ENCODE measurements at places on chromosomes 12 and 14.

GRCh38 chr12:123591702-123592481 is 7.5 kb downstream of the TMED2 start:
- no peak for DNase-seq

GRCh38 chr12:47007048-47007447 is 72.4 kb upstream of the PCED1B start:
- no peak for DNase-seq

- DNase-seq: peak; percentile 87
Measured at GRCh38 chr14:75295491-75296345, 17.1 kb downstream of the FOS start.

- DNase-seq: no peak
Measured at GRCh38 chr14:53621433-53621832, 335.2 kb downstream of the BMP4 start.

- no peak for DNase-seq
Measured at GRCh38 chr14:61466905-61467280, 145.5 kb downstream of the PRKCH start.

DNA sequence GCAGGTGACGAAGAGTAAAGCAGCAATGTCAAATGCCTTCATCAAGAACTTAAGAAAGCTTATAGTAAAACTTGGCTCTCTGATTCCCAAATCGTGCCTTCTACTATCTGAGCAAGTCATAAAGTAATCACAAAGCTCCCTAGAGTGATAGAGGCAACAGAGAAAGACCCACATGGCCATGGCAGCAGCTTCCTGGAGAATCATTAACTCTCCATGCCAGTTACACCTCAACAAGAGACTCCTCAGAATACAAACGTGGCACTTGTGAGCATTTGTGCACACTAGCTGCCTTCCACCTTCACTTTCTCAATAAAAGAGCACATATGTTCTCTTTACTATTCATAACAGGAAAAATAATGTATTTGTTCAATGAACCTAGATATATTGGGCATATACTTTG is 48.0 kb downstream of the PLCZ1 start:
- no peak for DNase-seq

DNA sequence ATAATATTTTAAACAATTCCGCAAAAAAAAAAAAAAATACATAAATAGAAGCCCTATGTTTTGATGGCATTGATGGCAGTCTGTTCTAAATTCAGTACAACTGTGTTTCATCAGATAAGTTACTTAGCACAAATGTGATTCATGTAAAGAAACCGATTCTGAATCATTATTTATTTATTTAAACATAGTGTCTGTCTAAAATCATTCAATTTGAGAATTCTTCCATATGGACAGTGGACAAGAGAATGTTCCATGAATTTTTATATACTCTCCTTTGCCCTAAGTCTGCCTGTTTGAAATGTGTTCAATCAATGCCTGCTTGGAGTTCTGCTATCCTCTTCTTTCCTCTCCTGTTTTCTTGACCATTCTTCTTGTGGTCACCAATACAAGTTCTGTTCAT is 126.5 kb downstream of the PDE3A start:
- DNase-seq: no peak

GRCh38 chr12:58931518-58931917 is 11.2 kb upstream of the LRIG3 start:
- no peak for DNase-seq

GRCh38 chr12:109879351-109880042 is 844 bp downstream of the GLTP start:
- peak; percentile 17 for DNase-seq

DNA sequence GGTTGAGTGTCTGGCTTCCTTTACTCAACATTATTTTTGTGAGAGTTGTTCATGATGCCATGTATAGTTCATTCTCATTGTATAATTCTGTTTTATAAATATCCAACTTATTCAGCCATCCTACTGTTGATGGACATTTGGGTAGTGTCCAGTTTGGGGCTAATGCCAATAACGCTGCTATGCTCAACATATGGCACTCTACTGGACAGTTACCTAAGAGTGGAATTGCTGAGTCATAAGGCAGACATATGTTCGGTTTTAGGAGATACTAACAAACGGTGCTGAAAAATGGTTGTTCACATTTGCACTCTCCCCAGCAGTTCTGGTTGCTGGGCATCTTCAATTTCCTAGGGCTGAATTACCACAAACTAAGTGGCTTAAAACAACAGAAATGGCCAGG is 28.7 kb upstream of the P2RX4 start:
- no peak for DNase-seq

- peak; percentile 55 for DNase-seq
Measured at GRCh38 chr14:22112004-22112403, 438.4 kb upstream of the OR4E1 start.

GRCh38 chr12:117980616-117981015 is 11.8 kb upstream of the KSR2 start:
- DNase-seq: no peak

GRCh38 chr12:51632623-51633022 is 41.6 kb downstream of the SCN8A start:
- no peak for DNase-seq

GRCh38 chr12:104712477-104712876 is 245.6 kb downstream of the SLC41A2 start:
- DNase-seq: no peak

GRCh38 chr12:40684986-40685385 is 7.3 kb upstream of the CNTN1 start:
- DNase-seq: no peak

DNA sequence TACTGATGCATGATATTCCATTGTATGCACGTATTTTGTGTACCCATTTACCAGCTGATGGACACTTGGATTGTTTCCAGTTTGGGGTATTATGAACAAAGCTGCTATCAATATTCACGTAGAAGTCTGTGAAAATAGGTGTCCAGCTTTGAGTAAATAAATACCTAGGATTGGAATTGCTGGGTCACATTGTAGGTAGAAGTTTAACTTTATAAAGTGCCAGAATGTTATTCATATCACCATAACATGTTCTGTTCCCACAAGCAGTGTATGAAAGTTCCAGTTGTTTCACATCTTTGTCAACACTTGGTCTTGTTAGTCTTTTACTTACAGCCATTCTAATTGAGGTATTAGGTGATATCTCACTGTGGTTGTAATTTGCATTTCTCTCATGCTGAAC is 108.0 kb upstream of the METAP2 start:
- no peak for DNase-seq

- DNase-seq: no peak
Measured at GRCh38 chr12:114638790-114639435, 45.1 kb downstream of the TBX3 start.

DNA sequence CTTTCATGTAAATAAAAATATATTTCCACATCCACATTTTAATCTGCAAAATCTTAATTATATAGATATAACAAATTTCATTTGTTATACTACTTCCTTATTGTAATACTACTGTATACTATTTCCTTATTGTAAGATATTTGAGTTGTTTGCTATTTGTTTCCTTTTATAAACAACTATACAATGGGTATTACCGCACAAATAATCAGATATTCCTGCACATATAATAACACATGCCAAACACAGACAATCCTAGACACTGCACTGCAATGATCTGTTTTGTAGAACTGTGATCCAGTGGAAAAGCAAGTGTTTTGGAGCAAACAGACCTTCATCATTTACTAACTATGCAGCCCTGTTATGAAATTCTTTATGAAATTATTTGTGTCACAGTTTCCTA is 30.5 kb downstream of the PRKD1 start:
- DNase-seq: no peak

GRCh38 chr12:128959901-128960300 is 106.6 kb downstream of the GLT1D1 start:
- DNase-seq: no peak

DNA sequence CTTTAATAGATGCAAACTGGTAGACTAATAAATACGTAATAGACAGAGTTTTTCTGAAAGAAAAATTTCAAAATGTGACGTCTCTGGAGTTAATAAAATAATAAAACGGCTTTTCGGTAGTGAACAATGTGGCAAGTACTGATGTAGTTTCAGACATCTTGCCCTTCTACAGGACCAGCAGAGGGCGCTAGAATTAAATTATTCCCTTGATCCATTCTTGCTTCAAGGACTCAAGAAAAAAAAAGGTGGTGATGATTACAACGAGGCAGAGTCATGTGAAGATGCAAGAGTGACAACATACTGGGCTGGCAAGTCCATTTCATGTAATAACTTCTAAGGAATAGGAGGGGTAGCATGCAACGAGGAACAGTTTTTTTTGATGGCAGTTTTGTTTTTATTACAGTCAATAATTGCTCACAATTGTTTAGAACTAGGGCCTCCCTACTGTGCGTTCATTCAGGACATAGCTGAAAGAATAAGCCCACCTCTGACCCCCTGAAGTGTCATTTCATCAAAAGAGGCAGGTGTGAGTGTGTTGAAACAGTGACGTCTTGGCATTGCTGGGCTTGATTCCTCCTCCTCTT is 101.0 kb upstream of the GZMB start:
- DNase-seq: peak; percentile 49

DNA sequence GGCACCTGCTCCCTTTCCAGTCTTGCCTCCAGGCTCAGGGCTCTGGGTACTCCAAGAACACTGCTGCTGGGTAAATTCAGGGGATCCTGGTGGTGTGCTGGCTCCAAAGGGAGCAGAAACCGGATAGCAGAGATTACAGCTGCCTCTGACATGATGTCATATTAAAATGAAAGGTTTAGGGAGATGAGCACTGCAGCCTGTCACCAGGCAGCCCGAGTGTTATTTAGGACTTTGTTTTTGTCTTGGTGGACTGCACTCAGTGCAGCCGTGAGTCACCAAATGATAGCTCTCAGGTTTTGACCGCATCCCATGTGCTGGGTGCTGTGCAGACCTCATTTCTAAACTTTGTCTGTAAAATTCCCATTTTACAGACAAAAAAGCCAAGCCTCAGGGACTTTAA is 266.0 kb upstream of the CRY1 start:
- no peak for DNase-seq

GRCh38 chr12:76571256-76571655 is 11.7 kb upstream of the OSBPL8 start:
- no peak for DNase-seq

DNA sequence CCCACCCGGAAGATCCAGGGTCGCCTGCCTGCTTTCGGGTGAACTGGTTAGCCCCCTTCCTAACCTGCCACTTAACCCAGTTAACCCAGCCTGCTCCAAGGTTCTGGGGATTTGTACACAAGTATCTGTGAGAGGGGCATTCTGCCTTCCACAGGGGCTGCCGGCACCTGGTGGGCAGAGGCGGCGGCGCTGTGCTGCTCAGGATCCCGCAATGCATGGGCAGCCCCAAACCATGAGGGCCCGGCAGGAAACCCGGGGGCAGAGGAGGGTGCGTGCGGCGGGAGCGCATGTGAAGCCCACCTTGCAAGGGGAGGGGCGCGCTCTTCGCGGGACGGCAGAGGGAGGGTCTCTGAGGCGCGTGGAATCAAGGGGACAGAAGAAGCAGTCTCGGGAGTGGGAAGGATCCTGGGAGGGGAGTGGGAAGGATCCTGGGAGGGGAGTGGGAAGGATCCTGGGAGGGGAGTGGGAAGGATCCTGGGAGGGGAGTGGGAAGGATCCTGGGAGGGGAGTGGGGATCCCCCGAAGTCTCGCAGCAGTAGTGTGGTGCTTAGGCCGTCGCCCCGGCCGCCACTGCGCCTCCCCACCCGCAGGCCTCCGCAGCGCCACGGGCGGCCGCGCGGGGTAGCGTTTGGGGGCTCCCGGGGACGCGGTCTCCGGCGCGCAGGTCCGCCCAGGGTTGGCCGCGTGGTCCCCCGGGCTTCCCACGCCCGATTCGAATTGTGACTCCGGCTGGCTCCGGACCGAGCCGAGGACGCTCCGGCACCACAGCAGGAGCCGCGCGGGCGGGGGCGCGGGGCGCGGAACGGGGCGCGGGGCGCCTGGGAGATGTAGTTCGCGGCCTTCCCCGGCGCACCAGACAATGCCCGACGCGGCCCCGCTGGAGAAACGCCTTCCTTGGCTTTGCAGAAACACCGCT is 4.9 kb upstream of the MTA1 start:
- DNase-seq: peak; percentile 59

- no peak for DNase-seq
Measured at GRCh38 chr12:65608319-65608916, 215.9 kb upstream of the HMGA2 start.

GRCh38 chr14:64879635-64880220 is at the start of gene SPTB:
Gene SPTB (minus strand): TSS chr14:64879907. CDS start chr14:64823094, 56,813 bp downstream.
- DNase-seq: peak; percentile 59

DNA sequence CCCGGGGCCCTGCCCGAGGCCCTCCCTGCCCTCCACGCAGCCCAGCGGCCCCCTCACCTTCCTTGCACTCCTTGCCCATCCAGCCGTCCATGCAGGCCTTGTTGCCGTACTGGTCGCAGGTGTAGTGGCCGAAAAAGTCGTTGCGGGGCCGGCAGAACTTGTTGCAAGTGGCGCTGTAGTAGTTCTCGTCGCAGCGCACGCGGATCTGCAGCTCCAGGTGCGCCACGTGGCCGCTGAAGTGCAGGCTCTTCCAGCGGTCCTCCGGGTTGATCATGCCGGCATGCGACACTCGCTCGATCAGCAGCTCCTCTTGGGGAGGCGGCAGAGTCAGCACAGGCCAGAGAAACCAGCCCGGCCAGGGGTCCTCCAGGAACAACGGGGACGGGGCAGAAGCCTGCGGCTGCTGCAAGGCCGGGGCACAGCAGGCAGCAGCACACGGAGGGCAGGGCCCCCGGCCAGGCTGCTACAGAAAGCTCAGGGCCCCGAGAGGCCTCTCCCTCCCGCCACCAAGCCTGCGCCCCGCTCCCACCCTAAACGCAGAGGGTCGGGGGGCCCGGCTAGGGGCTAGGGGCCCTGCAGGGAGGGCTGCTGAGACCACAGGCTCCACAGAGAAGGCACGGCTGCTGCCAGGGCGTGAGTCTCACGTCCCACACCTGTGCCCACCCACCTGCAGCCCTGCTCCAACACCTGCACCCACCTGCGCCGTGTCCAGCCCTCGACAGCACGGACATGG is 12.7 kb downstream of the JAG2 start:
- no peak for DNase-seq

GRCh38 chr12:93950311-93950710 is 198.1 kb upstream of the PLXNC1 start:
- DNase-seq: no peak

DNA sequence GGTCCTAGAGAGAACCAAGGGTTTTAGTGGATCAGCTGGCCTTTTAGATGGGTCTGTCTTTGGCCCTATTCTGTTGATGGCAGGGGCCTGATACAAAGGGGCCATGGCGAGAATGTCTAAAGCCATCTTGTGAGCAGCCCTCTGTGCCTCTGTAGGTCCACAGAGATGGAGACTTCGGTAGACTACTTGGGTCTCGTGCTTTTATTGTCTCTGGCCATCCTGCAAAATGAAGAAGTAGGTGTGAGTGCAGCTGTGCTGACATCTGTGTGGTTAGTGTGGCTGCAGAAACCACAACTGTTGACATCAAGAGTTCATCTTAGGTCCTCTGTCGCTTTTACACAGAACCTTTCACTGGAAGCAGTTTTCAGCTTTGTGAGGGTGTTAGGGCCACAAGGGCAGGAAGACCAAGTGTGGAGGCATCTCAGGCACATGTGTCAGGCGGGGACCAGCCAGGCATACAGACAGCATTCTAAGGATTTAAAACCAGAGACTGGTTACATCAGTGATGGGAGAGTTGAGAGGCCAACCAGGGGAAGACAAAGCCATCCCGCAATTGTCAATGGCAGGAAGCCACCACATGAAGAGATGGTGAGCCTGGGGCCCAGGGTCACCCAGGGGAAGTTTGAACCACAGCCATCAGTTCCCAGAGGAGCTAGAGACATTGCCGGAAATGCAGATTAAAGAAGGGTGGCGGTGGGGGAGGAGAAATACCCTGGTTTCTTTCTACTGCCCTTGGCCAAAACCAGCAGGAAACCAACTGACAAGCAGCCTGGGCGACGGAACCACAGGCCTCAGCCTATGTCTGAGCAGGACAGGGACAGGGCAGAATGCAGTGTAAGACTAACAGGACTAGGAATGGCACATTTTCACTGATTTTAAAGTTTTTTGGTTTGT is 13.0 kb upstream of the TPCN1 start:
- DNase-seq: peak; percentile 73
